ENCODE measurements at places on chromosomes 2 and 18.
A peak's percentile ranks its signal among the peaks of the same experiment; 100 is the strongest.

DNA sequence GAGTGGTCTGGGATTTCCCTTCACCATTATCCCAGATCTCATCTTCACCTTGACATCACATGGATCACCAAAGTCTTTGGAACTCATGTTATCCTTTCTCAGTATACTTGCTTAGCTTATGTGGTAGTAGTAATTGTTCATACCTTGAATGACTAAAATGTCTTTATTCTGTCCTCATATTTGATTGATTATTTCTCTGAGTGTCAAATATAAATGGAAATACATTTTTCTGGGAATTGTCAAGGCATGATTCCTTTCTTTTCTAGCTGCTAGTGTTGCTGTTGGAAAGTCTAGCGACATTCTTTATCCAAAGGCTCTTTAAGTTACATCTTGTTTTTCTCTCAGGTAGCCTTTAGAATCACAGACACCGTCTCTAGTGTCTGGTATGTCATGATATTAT lies 334.4 kb downstream of the CMPK2 start:
- DNase-seq = no peak

DNA sequence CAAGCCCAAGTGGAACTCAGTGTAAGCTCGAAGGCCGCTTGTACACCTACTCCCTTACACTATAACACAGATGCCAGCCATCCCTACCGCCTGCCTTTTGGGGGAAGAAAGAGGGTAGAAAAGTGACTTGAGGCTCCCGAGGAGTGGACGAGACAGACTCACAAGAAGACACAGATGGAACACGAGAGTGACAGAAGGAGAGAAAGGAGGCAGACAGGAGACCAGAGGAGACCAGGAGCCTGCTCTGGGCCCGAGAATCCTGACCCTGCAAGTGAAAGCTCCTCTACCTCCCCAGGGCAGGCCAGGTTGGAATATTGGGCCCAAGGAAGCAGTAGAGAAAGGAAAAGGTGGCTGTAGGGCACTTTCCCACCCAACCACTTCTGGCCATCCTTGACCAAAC lies 23.4 kb upstream of the TNS1 start:
- no peak for DNase-seq

DNA sequence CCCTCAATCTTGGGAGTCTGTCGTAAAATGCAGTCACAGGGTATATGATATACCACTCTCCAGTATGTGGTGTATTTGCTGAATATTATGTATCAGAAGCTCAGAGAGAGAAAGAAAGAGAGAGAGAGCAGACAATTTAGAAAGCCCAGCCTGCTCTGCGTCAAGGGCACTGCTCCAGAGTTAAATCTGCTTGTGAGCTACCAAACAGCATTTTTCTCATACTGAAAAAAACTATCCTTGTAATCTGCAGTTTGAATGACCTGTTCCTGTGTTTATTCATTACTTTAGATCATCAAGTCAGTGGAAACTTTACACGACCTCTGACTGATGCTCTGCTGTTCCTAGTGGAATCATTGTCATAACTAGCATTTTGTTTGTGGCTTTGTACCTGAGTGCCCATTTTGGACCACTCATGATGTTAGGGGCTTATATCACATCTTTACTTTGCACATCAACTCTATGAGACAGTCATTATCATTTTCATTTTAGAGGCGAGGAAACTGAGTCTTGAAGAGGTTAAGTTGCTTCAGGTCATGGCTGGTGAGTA lies 89.2 kb upstream of the PELI1 start:
- no peak for DNase-seq

GRCh38 chr2:128424406-128425171 lies 105.9 kb upstream of the HS6ST1 start:
- peak; percentile 71 for DNase-seq

- no peak for DNase-seq
Observed at GRCh38 chr2:138997856-138998517, 217.8 kb upstream of the NXPH2 start.

- DNase-seq = no peak
Observed at GRCh38 chr2:178273787-178274360, 79.6 kb downstream of the OSBPL6 start.

DNA sequence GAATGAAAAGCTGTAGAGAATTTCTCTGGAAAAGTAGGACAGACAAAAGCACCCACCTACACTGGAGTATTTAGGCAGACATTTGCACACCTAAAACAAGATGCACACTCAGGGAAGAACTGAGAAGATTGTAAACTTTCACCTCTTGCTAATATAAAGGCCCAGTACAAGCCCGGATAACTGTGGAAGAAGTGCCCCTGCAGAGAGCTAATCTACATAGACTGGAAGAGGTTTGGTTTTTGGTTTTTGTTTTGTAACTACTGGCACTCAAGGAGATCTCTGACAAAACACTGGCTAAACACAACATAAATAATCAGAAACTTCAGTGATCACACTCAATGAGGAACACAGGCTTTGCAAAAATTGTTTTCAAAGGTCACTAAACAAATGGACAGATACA lies 782.2 kb upstream of the SLC8A1 start:
- DNase-seq = no peak

GRCh38 chr2:26619521-26619951 lies 21.6 kb downstream of the CIB4 start:
- no peak for DNase-seq

DNA sequence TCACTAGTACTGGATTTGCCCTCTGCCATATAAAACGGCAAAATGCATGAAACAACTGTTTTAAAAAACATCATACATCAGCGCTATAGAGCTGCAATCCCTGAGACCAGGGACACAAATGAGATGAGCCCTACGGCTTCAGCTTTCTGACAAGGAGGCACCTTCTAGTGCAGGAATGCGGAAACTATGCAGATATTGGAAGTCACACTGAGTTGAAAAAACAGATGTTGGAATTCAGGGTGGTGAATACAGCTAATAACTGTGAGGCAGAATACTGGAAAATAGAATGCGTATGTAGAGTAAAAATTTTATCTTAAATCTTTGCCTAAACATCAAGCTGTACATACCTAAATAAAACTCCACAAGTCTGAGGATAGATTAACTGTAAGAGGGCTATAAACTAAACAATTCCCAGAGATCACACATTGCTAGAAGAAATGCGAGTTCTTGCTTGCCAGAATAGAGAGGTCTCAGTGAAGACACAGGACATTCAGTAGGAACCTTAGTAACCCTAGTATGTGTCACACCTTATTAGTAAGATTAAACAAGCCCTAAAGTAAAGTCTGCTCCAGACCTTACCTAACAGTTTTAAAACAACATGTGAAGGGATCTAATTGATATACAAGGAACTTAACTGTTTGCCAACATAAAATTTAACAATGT lies 541.4 kb upstream of the DDX18 start:
- DNase-seq = no peak

- DNase-seq = no peak
Observed at GRCh38 chr2:36389091-36389564, 33.5 kb downstream of the CRIM1 start.

- DNase-seq = no peak
Observed at GRCh38 chr18:43855376-43855775, 578.1 kb upstream of the SYT4 start.

GRCh38 chr2:167626961-167627360 lies 620.4 kb downstream of the STK39 start:
- DNase-seq = no peak

- peak; percentile 67 for DNase-seq
Observed at GRCh38 chr18:44724105-44724778, 43.6 kb downstream of the SETBP1 start.

DNA sequence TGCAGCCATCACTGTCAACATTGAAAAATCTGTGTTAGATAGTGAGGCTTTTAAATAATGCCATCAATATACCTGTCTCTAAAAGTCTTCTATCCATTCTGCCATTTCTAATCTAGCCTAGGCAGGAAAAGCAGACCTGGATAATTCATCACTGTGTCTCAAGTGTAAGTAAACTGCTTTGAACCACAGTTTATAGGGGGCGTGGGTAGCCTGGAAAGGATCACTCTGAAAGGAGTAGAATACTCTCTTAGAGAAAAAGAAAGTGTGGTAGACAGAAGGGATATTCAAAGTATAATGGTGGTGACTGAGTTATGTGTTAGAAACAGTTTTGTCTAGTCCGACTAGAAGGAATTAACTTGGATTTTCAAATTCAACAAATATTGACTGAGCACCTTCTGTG lies 40.8 kb downstream of the CERS6 start:
- DNase-seq = no peak

GRCh38 chr2:132414081-132414480 lies 2.5 kb upstream of the GPR39 start:
- no peak for DNase-seq

- no peak for DNase-seq
Observed at GRCh38 chr18:12287131-12287681, 20.8 kb upstream of the TUBB6 start.

DNA sequence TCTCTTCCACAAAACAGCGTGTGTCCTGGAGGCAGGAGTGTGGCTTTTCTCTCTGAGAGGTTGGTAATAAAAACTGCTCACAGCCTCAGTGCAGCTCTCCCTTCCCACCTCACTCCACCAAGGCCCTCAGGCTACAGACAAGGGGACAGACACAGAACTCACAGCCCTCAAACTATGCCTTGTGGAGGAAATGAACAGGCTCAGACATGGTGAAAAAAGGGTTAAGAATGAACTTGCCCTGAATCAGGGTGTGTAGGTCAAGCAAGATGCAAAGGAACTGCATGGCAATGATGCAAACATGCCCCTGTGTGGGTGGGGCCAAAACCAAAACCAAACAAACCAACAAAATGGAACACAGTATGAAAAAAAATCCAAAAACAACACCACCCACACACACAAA lies 125.8 kb downstream of the GALNT14 start:
- no peak for DNase-seq

DNA sequence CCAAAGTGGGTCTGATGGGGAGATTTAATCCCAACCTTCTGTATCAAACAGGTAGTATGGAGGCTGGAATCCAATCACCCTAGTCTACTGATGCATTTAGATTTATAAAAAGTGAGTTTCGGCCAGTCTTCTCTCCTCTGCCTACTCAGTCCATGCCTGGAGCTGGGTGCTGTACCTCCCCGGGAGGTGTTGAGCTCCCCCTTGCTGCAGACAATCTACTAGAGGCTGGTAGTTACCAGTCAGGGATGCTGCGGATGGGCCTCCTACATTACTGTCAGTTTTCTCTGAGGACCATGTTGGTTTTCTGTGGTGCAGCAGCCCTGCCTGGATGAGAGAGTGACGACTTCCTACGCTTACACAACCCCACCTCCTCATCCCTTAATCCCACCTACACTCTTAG lies 118.6 kb upstream of the CELF4 start:
- DNase-seq = no peak

DNA sequence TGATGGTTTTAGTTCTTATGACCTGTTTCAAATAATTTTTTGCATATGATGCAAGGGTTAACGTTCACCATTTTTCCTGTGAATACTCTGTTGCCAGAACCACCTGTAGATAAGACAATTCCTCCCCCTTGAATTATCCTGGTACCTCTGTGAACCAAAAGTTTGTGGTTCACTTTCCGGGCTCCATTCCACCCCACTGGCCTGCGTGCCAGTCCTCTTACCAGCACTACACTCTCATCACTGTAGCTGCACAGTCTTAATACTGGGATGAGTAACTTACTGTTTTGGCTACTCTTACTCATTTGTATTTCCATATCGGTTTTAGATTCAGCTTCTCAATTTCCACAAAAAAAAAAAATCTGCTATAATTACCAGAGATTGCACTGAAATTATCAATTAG lies 34.4 kb downstream of the AFG3L2 start:
- no peak for DNase-seq

DNA sequence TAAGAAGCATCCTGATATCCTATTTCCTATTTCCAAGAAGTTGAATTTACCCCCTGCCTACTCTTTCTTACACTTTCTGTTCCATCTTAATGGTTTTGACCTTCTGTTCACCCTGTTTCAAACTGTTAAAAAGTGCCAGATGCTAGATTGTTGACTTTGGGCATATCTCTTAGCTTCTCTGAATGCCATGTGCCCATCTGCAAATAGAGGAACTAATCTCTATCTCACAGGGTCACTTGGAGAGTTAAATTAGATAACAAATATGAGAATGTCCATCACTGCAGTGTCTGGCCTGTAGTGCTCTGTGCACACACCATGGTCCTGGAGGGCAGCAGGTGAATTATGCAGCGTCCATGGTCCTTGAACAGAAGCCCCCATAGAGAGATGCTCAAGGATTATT lies 83.8 kb downstream of the LRATD1 start:
- DNase-seq = peak; percentile 24

DNA sequence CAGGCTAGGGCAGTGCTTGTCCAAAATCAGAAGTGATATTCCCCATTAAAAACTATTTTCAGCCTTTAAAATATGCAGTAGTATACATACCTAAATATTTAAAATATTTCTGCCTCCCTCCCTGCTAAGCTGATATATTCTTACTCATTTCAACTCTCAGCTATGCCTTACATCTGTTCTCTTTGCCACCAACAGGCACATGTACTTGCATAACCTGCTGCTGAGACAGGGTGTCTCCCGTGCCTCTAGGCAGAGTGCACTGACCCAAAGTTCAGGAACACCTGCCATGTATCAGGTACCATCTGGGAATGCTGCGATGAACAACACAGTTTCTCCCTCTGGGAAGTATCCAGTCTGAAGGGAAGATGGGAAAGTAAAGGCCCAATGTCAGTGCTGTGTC lies 91.7 kb downstream of the STK39 start:
- no peak for DNase-seq

DNA sequence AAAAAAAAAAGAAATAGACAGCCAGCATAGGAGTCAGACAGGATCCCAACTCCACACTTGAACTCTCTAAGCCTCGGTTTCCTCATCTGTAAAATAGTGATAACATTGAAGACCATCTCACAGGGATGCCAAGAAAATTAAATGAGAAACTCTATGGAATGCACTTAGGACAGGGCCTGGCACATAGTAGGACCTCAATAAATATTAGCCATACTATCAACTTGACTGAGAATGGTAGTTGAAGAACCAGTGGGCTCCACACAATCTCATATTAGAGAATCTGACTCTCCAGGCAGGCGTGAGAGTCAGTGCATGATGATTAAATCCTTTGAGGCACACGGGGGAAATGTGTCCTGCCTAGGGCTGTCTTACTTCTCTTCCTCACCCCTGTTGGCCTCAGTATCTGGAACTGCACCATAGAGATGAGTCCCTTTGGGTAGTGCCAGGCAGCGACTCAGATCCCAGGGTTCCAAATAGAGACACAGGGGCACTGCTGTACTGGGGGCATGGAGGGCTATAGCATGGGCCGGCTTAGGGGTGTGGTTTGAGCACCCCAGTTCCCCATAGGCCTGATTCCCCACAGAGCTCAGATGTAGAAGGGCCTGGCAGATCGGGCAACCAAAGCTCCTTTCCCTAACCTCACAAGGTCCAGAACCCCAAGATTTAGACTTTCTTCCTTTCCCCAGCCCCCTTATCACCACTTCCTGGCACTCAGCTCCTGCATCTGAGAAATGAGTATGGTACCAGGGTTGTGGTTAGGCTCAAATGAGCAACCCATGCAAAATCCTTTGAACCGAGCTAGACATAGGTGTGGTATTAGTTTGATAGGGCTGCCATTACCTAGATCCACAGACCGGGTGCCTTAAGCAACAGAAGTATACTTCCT lies 51.3 kb upstream of the CAB39 start:
- DNase-seq = no peak

GRCh38 chr2:6820903-6821584 lies 44.7 kb downstream of the CMPK2 start:
- no peak for DNase-seq

DNA sequence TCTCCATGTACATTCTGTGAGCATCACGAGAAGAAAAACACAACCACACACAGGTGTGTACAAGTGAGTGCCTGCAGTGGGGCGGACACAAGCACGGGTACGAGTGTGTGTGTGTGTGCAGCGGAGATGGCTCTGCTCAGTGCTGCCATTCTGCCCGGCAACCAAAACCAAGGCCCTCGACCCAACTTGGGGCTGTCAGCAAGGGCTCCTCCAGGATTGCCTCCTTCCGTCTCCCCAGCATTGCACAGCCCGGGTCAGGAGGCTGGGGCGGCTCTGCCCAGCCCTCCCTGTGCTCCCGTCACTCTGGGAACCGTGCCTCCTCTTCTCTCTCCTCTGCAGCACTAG lies 66.5 kb downstream of the PXDN start:
- no peak for DNase-seq
